ENCODE measurements at places on chromosomes 7 and 10.

- no peak for DNase-seq
Measured at GRCh38 chr10:80964955-80965614, 427.4 kb downstream of the SH2D4B start.

DNA sequence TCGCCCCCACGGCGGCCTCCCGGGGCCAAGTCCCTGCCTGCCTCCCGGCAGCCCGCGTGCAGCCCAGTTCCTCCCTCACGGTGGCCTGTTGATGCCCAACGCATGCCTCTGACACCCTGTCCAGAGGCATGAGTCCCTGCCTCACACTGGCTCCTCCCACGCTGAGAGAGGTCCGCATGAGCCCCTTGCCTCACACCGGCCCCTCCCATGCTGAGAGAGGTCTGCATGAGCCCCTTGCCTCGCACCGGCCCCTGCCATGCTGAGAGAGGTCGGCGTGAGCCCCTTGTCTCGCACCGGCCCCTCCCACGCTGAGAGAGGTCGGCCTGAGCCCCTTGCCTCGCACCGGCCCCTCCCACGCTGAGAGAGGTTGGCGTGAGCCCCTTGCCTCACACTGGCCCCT, 59.9 kb downstream of the CCDC201 start:
- DNase-seq = no peak

GRCh38 chr7:50416527-50417182, 33.5 kb downstream of the FIGNL1 start:
- no peak for DNase-seq

- no peak for DNase-seq
Measured at GRCh38 chr10:126336801-126337200, 51.5 kb downstream of the ADAM12 start.

DNA sequence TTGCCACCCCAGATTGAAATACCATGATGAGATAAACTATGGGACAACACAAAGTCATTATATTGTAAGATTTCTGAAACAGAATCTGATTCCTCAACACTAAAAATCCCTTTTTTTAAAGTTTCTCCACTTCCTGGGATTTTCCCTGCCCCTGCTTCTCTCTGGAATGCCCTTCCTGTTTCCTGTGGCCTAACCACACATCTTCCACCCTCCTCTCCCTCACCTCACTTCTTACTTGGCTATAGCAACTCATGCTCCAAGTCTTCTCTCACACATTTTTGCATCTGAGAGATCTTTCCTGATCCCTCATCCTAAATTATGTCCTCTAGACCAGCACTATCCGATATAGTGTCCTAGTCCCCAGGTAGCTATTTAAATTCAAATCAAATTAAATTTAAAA, 4.1 kb upstream of the RELN start:
- DNase-seq = no peak

- no peak for DNase-seq
Measured at GRCh38 chr7:28551331-28551730, 139.0 kb downstream of the CREB5 start.

DNA sequence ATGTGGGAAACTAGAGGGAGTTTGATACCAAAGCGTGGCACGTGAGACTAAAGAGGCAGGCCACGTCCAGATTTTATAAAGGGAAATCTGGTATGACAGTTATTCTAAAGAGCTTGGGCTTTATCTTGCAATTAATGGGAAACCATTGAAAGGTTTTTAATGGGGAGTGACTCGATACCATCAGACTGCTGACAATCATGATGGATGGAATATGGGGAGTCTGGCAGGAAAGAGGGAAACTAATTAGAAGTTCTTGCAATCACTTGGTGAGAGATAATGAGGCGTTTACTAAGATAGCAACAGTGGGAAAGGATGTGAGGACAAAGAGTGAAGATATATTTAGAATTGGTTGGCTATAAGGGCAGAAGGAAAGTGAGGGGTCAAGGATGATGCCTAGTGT, 94.0 kb downstream of the MBL2 start:
- DNase-seq = no peak

GRCh38 chr10:59709395-59710125, at the start of gene SLC16A9:
SLC16A9 (minus strand) TSS chr10:59709850; CDS start chr10:59684291, 25,559 bp downstream.
- DNase-seq = no peak

DNA sequence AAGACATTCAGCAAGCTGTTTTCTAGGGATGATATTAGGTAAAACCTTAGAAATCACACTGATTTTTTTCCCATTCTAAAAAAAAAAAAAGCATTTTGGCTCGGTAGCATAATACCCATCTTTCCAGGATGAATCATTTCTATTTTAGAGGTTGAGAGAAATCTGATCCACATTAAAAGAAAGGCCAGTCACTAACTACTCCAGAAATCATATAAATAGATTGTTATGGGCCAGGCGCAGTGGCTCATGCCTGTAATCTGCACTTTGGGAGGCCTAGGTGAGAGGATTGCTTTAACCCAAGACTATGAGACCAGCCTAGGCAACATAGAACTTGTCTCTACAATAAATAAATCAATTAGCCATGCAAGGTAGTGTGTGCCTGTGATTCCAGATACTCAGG, 164.3 kb downstream of the BAMBI start:
- no peak for DNase-seq

GRCh38 chr7:124570558-124570957, 195.0 kb downstream of the GPR37 start:
- no peak for DNase-seq

GRCh38 chr10:34816085-34816496, 995 bp upstream of the PARD3 start:
- DNase-seq = no peak

DNA sequence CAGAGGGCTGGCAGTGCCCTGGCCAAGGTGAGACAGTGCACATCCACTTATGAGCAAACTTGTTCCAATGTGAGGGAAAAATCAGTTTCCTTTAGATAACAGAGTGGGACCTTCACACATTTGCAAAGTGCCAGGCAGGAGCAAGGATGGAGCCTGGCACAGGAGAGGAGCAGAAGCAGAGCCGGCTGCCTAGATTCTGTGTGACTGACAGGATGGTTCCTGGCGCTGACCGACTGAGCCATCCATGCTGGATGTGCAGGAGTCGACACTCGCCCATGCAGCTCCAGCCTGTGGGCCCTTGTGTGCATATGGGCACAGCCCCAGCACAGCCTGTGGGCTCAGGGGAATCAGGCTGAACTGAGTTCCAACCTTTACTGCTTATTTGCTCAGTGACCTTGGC, 346.5 kb downstream of the GRID1 start:
- no peak for DNase-seq

GRCh38 chr7:33243319-33243881, 114.0 kb downstream of the BBS9 start:
- no peak for DNase-seq

GRCh38 chr10:95552679-95553342, 8.4 kb downstream of the SORBS1 start:
- no peak for DNase-seq
